ENCODE measurements at places on chromosomes 3 and 15.

DNA sequence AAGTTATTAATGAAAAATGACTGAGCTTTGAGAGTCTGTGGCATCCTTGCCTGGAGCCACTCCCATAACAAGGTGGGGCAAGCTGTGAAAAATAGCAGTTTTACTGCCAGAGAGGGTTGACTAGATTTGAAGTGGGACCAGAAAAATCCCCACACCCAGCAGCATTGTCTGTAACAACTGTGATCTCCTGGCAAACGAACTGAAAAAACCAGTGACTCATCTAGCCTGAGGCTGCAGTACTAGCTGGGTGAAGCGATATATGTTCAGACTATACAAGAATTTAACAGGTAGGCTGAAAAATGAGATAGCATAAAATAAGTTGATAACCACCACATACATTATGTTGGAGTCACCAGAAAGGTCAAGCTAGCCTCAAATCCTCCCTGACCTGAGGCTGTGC lies 64.0 kb downstream of the DPH6 start:
- DNase-seq = no peak

DNA sequence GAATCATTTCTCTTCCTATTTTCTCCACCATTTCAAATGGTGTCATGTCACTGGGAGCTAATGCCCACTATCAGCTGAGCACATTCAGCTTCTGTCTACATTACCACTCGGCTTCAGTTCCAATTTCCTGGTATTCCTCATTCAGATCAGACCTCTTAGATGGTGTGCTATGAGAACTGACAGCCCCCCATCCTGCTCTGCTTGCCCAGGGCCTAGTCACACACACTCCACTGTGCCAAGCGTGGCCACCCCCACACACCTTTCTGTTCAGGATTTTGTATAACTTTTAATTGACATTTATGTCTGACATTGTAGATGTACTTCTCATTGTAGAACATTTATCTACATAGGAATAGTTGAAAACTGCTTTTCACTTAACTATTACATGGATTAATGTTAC lies 146.8 kb downstream of the CDIN1 start:
- no peak for DNase-seq

DNA sequence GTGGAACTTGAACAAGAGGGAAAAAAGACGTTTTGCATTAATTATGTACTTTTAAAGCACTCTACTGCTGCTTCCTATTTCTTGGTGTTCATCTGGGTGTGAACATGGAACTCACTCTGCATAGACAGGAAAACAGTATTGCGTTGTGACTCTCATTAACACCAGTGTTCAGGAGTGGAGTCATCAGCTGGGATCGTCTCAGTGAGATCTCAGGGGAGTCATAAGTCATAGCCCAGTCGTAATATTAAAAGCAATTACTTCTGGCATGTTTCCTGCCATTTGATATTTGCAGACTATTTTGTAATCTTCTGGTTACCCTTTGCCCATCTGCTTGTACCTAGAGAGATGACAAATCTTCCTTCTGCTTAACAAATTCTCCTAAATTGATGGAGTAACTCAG lies 462.0 kb upstream of the ATP11B start:
- DNase-seq = no peak

DNA sequence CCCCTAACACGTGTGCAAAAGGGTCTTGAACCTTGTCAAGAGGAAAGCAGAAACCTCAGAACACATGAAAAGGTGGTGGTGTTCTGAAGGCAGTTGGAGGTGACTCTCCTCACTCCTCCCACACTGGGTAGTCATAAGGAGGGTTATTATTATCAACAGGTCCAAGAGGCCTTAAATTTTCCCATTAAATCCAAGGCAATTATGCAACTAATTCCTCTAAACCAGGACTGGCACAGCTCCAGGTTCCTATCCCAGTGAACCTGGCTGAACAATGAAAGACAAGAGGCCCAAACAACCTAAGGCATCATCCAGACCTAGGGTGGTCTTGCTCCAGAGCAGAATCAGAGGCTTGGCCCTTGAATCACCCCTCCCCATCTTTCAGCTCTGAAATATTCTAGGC lies 15.0 kb downstream of the MYLK start:
- no peak for DNase-seq

- DNase-seq = no peak
Measured at GRCh38 chr15:69081310-69082004, 67.0 kb downstream of the NOX5 start.

GRCh38 chr3:114154321-114154821 lies 24.5 kb downstream of the DRD3 start:
- no peak for DNase-seq

- no peak for DNase-seq
Measured at GRCh38 chr3:127794402-127794801, 27.9 kb downstream of the MGLL start.

- DNase-seq = no peak
Measured at GRCh38 chr3:123678108-123678511, 93.3 kb upstream of the HACD2 start.

DNA sequence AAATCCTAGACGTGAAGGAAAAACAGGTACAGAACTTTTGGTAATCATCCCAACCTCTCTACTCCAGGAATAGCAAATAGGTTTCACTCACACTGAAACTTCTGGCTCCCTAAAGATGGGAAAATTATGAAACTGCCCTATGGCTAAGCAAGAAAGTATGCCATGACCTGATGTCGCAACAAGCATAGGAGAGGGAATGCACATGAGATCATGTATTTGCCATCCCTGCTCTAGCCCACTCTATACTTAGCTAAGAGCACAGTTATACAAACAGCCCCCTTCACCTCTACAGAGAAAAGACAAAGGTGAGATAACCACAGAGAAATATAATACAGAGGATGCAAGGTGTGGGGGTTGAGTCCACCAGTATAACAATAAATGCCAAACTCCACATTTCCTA lies 102.7 kb downstream of the TBC1D5 start:
- no peak for DNase-seq

- DNase-seq = no peak
Measured at GRCh38 chr15:57329582-57330367, 46.5 kb upstream of the CGNL1 start.

GRCh38 chr3:101942356-101942755 lies 93.0 kb downstream of the NFKBIZ start:
- DNase-seq = no peak

DNA sequence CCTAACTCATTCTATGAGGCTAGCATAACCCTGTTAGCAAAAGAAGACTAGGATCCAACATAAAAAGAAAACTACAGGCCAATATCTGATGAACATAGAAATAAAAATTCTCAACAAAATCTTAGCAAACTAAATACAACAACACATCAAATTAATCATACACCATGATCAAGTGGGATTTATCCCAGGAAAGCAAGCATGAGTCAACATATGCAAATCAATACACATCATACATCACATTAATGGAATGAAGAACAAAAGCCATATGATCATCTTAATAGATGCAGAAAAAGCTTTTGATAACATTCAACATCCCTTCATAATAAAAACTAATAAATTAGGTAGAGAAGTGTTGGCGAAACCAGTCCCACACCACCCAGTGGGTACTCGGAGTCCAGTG lies 136.1 kb upstream of the MME start:
- DNase-seq = no peak

GRCh38 chr3:48112813-48113212 lies 75.4 kb downstream of the CDC25A start:
- no peak for DNase-seq

DNA sequence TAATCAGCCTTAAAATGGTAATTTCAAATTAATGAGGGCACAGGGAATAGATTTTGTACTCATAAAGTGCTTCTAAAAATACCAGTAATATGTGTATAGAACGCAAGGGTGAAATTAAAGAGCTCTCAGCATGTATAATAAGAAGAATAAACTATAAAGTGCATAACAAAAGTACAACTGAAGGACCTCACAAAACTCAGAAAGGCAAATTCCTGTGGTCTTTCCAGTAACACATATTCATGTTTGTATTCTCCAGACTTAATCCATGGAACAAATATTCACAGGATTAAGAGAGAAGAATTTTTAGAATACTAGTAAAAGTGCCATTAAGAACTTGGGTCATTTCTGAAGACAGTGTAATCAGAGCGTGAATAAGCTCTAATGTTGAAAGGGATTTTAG lies 646.3 kb downstream of the CADM2 start:
- DNase-seq = no peak

DNA sequence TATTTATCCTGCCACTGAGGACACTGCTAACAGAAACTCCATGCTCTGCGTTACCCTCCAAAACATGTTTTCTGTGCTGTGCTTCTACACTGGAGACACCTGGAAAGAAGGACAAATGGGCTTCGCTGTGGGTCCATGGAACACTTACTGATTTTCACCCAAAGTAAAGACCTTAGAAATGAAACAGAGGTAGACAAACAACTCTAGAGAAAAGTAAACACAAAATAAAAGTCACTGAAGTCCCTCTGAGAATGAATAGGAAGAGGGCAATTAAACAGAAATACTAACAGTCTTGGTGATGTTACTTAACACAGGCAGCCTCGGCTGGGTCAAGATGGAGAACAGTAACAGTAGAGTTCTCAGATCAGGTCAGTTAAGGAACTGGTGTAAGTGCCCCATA lies 6.7 kb upstream of the STIMATE start:
- no peak for DNase-seq

GRCh38 chr3:46936733-46937250 lies 39.8 kb downstream of the CCDC12 start:
- no peak for DNase-seq

- no peak for DNase-seq
Measured at GRCh38 chr15:37801529-37801928, 132.9 kb upstream of the TMCO5A start.

GRCh38 chr3:185789134-185789533 lies 35.7 kb downstream of the IGF2BP2 start:
- no peak for DNase-seq

DNA sequence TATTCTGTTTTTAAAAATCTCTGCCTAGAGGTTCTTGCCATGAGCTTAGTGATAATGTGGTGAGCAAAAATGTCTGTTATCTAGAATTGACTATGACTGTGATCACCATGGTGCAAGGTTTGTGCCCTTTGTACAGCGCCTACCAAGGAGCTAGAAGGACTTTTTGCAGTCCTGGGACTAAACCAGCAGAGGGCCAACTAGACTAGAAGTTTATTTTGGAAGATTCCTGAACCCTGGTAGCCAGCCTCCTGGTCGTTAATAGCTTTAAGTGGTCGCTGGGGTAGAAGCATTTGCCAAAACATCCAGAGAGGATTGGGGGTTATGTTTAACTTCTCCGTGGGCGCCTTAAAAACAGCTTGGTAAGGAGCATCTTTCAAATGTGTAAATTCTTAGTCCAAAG lies 7.8 kb downstream of the SCG5 start:
- DNase-seq = no peak

DNA sequence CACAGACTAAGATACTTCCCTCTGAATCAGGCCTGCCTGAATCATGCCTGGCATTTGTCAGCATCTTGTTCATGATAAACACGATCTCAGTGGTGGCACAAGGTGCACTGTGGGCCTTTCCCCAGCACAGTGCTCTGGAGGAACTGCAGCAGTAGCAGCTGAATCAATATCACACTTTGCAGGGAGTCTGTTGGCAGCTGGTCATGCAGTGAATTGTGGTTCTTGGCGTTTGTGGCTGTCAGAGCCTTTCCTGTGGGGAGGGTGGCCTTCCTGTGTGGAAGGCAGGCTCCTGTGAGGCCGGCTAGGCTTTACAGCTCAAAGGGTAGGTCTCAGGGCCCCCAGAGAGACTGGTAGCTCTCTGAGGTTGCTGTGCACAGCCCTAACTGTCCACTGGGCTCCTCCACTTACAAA lies 54.4 kb upstream of the TLE3 start:
- DNase-seq = no peak

DNA sequence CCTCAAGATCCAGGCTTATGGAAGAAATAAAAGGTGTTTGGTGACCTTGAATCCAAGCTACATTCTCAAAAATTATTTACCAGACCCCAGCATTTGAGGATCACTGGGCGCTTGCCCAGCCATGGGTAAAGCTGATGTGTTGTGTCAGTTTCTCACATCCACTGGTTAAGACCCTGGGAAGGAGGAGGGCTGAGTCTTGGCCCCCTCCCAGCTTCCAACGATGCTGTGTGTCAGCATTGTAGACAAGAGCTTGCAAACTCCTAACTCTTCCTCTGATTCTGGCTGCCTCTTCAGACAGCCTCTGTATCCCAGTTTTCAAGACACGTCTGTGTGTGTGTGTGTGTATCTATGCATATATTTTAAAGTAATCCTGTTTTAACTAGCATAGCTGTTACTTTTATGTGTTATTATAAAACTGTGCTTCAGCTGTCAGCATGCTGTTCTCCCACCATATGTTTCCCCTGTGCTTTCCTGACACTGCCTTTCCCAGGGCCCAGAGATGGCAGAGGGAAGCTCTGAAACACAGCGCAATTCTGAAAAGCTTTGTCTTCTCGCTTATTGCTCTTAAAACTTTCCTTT lies 157.3 kb upstream of the LRRN1 start:
- no peak for DNase-seq

GRCh38 chr15:69299943-69300588 lies 1.4 kb downstream of the PAQR5 start:
- DNase-seq = no peak

- DNase-seq = peak; percentile 8
Measured at GRCh38 chr15:89740137-89740536, 10.9 kb downstream of the MESP1 start.

DNA sequence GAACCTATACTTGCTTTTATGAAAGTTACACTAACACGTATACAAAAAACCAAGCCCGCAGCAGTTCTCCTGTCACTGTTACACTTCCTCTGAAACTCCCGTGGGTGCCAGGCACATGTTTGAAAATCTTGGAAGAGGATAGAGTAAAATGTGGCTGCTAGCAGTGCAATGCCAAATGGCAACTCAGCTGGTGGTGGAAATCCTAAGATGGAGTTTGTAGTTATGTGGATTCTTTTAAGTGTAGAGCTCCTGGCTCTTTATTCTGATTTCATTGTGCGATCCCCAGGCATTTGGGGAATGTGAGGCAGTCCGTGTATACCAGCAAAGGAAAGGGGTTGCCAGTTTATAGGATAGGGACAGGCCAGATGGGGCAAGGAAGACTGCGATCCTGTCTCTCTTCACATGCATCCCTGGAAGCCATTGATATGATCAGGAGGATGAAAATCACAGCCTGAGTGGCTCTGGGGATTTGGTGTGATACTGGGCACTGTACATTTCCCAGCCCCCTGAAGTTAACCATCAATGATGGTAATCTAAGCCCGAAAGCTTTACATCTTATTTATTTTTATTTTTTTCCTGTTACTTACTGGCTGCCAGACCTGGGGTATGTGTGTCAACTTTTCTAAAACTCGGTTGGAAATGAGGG lies 1.1 kb downstream of the STAC start:
- DNase-seq = no peak

DNA sequence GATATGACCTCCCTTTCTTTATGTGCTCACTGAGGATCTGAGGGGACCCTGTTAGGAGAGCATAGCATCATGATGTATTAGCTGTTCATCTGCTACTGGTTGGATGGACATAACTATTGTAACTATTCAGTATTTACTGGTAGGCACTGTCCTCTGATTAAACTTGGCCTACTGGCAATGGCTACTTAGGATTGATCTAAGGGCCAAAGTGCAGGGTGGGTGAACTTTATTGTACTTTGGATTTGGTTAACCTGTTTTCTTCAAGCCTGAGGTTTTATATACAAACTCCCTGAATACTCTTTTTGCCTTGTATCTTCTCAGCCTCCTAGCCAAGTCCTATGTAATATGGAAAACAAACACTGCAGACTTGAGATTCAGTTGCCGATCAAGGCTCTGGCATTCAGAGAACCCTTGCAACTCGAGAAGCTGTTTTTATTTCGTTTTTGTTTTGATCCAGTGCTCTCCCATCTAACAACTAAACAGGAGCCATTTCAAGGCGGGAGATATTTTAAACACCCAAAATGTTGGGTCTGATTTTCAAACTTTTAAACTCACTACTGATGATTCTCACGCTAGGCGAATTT lies 14.9 kb downstream of the GREM1 start:
- DNase-seq = no peak
